Stimulated activated CD4-positive, alpha-beta T cell treated with anti-CD3 and anti-CD28 coated beads, Interleukin-12 subunit alpha, Interleukin-12 subunit beta, amount 100 ng/mL, for 24 hours (primary cell): ENCODE measurements at places on chromosomes 3 and 15.
A peak's percentile ranks its signal among the peaks of the same experiment; 100 is the strongest.

DNA sequence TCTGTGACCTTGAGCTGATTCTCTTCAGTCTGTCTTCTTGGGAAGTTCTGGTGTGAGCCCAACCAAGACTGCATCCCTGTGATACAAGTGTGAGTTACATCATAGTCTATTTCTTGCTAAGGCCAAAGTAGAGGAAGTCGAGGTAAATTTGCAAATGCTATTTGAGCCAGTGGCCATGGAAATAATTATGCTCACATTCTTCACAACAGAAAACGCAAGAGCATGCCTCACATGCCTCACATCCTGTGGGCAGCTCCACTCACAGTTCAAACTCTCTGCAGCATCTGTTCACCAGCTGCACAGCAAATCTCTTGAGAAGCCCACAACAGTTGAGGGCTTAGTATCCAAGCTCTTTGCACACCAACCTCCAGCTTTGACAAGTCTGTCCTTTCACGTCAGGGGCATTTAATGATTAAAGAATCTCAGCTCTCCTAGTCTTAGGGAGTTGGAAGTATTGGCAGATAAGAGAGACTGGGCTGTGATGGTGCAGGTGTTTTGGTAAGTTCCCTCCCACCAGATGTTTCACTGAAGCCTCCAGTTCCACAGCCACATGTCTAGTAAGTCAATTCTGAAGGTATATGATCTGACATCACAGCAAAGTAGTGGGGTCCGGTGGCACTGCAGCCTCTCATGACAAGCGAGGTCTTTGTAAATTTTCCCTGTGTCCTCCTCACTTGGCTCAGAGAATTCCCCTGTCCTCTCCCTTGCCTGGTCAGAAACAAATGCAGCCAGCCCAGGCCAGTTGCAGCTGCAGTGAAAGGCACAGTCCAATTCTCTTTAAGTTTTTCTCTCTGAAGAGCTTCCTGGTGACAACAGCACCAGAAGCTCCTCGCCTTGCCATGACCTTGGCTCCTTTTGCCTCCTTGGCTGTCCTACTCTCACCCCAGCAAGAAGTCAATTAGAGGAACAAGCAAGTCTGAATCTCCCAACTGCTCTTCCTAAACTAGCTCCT lies 166.1 kb downstream of the SSR3 start:
- DNase-seq = no peak

- no peak for DNase-seq
Measured at GRCh38 chr15:69794645-69795469, 302.9 kb downstream of the TLE3 start.

DNA sequence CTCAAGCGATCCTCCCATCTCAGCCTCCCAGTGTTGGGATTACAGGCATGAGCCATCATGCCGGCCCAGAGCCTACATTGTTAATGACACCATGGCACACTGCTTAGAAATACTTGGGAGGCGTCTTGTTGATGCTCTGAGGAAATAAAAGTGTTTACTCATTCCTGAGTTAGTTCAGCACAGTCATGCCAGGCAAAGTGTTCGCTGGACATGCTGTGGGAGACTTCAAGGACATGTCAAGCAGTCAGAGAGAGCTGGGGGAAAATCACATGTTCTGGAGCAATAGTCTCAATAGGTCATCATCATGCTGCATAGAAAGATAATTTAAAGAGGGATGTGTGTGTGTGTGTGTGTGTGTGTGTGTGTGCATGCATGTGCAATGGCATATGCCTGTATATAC lies 37.5 kb downstream of the TTC23 start:
- no peak for DNase-seq

GRCh38 chr3:188900421-188900951 lies 271.3 kb upstream of the TPRG1 start:
- DNase-seq = no peak

- DNase-seq = no peak
Measured at GRCh38 chr15:40911141-40911540, 16.9 kb downstream of the VPS18 start.

GRCh38 chr3:114380233-114380651 lies 86.4 kb downstream of the TIGIT start:
- no peak for DNase-seq

GRCh38 chr3:144645300-144645699 lies 673.7 kb downstream of the DIPK2A start:
- DNase-seq = no peak

- no peak for DNase-seq
Measured at GRCh38 chr3:71304684-71305083, 278.8 kb downstream of the FOXP1 start.

DNA sequence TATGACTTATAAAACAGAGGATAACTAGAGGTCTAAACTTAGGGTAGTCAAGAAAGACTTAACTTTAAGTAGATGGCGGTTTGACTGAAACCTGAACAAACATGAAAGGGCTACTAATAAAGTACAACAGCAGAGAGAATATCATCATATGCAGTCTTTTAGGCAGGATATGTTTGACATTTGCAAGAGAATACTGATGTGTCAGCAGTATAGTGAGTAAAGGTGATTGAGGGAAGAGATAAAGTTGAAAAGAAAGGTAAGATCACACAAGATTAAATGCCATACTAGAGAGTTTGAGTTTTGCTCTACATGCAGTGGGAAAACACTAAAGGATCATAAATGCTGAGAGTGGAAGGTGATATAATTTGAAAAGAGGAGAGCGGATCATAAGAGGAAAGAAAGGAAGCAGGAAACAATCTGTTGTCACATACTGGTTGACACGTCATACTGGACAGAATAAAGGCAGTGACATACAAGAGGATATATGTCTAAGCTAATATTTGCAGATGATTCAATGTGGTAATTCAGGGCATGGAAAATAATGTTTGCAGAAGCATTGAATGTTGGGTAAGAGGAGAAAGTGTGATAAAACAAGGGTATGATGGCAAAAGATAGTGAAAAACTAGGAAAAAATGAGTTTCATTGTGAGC lies 223.0 kb downstream of the EPHA6 start:
- DNase-seq = no peak

DNA sequence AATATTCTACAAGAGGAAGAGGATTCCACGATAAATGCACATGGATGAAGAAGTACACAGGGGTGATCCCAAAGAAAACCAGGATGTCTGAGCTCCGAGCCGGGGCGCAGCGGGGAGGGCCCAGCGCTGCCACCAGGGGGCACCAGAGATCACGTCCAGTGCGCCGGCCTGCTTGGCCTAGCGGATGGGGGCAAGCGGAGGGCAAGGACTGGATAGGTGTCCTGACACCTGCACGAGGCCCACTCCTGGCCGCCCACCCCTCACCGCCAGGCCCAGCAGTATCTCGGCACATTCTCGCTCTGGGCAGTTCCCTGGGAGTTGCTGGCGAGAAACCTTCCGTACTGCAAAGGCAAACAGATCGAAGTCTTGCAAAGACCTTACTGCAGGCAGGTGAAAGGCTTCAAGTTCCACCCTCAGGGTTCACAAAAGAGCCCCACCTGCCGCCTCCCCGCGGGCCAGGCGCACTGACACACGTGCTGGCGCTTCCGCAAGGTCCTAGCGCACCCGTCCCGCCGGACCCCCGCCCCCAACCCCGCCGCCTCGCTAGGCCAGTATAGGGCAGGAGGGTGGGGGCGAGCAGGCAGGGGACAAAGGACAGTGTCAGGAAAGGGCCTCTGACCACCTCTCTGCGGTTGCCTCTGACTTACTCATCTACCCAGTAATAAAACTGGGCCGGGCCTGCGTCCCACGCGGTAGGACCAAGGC lies 3.3 kb downstream of the ANKRD63 start:
- peak; percentile 59 for DNase-seq

GRCh38 chr15:58407778-58408177 lies 24.0 kb upstream of the LIPC start:
- DNase-seq = no peak

- DNase-seq = no peak
Measured at GRCh38 chr15:26689462-26689861, 83.4 kb downstream of the GABRB3 start.

- DNase-seq = peak; percentile 36
Measured at GRCh38 chr15:90603893-90604292, 74.2 kb downstream of the CRTC3 start.

- DNase-seq = no peak
Measured at GRCh38 chr15:25408428-25408827, 30.4 kb downstream of the UBE3A start.

DNA sequence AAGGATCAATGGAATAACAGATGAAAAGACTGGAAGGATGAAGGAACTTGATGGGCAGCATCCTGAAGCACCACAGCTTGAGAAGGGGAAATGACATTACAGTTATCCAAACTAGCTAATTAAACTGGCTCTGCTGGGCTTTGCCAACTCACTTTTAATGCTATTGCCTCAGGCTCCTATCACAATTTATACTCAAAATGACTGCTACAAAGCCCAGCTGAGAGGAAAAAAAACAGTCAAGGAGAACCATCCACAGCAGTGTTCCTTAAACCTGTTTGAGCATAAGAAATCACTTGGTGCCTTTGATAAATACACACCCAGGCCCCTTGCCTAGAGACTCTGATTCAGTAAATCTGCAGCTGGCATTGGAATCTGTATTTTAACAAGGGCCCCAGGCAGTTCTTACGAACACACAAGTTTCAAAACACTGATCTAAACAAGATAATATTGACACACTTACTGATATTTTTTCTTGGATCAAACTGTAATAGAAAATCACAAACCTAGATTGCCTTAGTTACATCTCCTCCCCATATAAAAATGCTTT lies 85.8 kb downstream of the MB21D2 start:
- DNase-seq = no peak

DNA sequence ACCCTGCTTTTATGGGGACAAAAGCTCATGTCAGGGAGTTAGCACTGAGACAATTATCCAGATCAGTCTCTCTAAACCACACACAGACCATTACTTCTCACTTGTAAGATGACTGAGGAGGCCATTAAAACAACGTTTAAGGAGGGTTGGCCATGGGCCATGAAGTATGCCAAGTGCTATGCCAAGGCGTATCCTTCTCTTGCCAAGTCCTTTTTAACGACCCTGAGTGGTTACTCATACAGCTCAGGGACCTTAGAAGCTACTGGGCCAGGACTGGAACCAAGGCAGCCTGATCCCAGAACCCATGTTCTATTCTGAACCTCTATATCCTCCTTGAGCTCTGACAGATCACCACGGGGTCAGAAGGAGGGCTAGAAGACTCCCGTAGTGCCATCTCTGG lies 50.0 kb downstream of the NMNAT3 start:
- no peak for DNase-seq

DNA sequence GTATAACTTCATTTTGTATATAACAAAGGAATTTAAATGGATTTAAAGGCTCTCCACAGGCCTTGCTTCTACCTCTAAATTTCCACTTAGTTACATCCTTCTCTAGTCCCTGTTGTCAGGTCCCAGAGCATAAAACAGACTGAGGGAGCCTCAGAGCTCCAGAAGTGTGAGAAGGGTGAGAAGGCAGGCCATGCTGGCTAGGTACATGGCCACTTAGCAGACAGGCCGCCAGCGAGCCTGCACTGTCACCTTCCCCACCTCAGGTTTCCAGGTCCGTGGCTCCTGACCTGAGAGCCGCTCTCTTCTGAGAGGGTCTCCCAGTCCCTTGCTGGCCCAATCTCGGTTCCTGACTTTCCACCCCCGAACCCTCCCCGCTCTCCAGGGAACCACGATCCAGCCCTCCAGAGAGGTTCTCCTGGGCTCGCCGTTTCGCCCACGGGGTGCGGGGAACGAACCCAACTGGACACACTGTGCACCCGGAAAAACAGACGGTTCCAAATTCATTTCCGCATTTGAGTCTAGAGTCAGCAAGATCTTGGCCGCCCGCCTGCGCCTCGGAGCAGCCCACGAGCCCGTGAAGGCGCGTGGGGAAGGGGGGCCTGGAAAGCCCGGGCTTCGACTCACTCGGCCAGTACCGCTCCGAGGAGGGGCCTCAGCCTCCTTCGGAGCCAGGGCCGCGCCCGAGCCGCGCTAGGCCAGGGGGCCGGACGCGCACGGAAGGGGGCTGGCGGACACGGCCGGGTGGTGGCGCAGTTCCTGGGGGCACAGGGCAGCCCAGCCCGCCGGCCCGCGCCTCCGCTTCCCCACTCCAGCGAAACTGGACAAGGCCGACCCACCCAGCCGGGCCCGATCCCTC lies 16.7 kb upstream of the SOX2 start:
- DNase-seq = no peak

GRCh38 chr3:152474585-152474984 lies 205.9 kb downstream of the MBNL1 start:
- DNase-seq = no peak

DNA sequence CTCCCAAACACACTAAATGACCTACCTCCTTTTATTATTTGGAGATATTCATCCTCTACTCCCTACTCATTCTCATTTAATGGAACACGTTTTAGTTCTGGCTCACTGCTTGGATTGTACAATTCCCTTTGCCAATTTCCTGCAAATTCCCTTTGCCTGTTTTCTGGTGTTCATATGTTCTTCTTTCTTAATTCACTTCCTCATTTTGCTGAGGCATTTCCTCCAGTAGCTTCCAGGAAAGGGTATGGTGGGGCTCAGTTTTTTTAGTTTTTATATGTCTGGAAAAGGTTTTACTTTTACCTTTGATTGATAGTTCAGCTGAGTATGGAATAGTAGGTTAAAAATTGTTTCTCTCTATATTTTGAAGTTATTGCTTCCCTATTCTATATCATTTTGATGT lies 143.6 kb upstream of the GOLIM4 start:
- no peak for DNase-seq

- DNase-seq = peak; percentile 54
Measured at GRCh38 chr15:67085237-67085817, 19.9 kb downstream of the SMAD3 start.

GRCh38 chr15:40693904-40694687 lies 878 bp upstream of the RAD51 start:
- DNase-seq = no peak

DNA sequence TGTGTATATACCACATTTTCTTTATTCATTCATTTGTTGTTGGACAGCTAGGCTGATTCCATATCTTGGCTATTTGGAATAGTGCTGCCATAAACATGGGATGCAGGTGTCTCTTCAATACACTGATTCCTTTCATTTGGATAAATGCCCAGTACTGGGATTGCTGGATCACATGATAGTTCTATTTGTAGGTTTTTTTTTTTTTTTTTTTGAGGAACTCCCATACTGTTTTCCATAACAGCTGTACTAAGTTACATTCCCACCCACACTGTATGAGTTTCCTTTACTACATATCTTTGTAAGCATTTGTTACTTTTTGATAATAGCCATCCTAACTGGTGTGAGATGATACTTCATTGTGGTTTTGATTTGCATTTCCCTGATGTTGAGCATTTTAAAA lies 437.7 kb downstream of the DIPK2A start:
- no peak for DNase-seq

DNA sequence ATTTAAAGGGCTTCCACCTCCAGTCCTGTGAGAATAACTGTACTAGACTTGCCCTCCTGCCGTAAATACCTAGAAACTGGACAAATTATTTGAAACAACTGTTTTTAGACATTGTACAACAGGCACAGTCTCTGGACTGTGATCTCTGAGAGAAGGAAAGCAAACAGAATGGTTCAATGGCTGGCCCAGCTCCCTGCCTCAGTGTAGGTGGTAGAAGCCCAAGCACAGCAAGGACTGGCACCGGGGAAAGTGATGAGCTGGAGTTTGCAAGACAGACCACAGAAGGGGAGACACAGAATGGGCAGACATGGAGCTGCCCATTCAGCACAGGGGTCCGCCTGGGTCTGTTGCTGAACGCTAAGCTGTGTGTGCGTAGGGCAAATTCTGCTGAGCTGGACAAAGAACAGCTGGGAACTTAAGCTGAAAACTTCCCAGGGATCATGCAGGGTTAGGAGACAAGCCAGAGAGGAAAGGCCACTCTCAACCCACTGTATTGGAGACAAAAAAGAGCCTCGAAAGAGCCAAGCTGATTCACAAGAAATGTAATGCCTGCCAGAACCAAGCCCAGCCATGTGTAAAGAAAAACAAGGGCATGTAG lies 52.6 kb upstream of the SEC61A1 start:
- no peak for DNase-seq
